ENCODE measurements at places on chromosomes 5 and 9.

DNA sequence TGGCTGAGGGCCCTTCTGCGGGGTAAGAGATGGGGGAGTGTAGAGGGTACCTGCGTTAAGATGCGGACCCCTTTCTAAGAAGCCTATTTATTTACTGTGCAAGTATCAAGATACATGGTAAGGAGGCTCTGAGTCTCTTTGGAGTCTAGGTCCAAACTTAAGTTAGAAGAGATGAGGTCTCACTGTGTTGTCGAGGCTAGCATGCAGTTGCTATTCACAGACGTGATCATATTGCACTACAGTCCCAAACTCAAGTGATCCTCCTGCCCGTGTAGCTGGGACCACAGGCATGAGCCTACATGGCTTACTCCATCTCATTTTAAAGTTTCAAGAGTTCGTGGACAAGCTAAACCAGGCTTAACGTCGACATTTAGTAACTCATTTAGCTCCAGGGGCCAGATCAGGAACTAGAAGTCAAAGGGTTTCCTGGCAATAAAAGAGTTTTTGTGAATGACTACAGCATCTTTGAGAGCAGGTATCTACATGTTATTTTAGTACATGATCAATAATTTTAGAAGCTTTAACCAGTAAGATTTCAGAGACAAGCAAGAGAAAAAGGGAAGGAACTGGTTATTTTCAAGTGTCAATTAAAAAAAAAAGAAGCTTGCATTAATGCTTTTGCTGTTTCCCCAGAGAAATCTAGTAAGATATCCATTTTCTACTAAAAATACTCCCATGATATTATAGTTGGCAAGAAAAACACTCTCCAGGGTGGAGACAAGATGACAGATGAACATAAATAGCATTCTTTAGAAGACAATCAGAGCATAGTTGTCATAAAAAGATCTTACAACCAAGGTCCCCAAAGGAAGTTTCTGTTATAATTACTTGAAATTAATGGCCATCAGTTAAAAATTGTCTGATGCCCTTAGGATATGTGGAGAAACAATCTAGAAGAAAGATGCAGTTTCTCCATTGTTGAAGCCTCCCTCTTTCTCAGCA lies 141.3 kb downstream of the SCAMP1 start:
- no peak for DNase-seq

DNA sequence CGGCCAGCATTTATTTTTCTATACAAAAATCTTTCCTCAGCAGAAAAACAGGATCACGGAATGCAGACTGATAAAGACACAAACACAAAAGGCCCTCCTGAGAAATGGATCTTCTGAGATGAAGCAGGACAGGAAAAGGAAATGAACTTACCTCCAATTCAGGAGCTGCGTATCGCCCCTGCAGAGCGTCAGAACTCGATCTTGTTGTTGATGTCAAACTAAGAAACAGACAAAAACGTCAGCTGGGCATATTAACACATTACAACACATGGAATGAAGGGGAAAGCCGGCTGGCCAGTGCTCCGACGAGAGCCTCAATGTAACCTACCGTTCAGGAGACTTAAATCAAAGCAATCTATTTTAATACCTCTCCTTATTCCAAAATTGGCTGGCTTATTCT lies 105.1 kb downstream of the SERINC5 start:
- no peak for DNase-seq

DNA sequence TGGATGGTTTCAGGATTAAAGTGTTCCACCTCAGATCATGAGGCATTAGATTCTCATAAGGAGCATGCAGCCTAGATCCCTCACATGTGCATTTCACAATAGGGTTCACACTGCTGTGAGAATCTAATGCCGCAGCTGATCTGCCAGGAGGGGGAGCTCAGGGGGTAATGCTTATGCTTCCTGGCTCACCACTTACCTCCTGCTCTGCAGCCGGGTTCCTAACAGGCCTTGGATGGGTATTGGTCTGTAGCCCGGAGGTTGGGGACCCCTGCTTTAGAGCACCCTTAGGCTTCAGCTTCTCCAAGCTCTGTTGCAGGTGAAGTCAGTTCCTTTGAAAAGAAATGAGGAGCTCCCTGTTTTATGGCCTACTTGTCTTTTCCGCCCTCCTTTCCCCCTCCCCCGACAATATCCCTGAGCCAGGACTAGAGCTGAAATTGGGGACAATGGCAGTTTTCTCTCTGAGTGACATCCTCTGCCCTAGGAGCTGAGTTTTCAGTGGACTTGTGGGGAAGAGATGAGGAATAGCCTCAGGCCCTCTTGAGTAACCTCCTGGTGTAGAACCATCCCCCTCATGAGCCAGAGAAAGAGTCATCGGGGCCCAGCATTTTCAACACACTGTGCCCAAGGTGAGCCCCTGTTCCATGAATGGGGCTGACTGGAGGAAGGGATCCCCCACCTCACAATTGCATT lies 16.2 kb upstream of the MAT2B start:
- no peak for DNase-seq

DNA sequence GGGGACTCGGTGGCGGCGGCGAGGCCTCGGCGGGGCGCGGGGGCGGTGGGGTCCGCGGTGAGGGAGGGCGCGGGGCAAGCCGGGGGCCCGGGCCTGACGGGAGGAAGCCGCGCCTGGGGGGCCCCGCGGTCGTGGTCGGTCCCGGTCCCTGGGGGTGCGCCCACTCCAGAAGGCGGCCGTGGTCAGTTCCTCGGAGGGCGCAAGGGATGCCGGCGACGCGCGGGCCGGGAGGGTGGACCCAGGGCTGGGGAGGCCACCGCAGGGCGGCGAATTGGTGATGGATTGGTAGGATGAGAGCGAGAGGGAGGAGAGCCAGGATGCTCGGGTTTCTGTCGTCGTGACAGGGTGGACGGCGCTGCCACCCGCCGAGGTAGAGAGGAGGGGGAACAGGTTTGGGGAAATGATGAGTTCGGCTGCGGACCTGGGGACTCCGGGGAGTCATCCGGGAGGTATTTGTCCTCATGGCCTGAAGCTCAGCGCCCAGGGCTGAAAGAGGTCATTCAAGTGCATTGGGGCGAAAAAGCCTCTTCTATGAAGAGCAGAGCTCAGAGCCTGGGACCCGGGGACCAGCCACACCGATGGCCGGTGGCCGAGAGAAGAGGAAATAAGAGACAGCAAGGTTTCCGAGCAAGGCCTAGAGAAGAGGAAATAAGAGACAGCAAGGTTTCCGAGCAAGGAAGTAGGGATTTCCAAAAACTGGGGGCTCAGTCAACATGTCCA lies 557 bp downstream of the GNG10 start:
- peak; percentile 31 for DNase-seq

DNA sequence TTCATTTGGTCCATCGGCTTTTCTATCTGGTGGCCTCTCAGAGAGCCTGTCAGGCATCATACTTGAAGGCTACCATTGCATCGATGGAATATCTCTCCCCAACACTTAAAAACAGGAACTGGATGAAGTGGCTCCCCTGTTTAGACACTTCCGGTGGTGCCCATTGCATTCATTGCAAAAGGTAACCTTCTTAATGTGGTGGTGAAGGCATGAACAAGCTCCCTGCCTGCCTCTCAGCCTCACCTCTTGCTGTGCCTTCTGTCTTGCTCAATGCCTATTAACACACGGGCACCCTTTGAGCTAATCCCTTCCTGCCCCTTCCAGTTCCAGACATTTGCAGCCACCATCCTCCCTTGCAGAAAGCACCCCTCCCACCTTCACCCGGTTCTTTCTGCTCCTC lies 233.1 kb upstream of the MSX2 start:
- no peak for DNase-seq

GRCh38 chr9:2291980-2292704 lies 277.0 kb downstream of the SMARCA2 start:
- peak; percentile 95 for DNase-seq

- DNase-seq, result no peak
Observed at GRCh38 chr5:56166671-56167385, 66.3 kb downstream of the ANKRD55 start.

DNA sequence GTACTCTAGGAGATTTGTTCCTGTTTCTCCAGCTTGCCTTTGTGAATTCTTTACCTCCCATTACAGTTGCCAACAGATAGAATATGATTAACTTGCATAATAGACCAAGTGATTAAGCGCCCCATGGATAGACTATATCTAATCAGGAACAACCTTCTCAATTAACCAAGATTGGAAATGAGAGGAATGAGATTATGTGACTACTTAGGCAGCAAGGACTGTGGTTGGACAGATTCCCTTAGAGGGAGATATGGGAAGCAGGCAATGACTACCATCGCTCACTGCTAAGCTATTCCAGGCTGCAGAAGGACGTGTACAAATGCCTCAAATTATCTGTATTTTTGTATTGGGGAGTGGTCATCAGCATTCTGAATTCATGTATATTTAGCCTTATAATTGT lies 278.1 kb upstream of the DAB2 start:
- DNase-seq, result no peak

DNA sequence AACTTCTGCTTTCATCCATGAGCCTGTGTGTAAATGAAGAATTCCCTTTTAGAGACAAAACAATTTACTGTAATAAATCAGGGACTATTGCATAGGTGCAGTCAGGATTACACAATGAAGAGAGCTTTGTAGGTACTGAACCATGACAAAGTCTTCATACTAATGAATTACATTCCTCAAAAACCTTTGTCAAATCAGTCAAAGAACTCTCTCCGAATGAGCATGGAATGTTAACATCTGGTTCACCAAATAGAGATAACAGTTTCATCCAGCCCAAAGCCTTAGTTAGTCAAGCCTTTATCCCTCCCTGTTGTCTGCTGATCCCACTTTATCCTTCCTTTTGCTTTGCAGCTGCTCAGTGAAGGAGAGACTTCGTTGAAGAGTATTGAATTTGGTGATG lies 62.9 kb upstream of the DMRTA1 start:
- DNase-seq, result no peak

DNA sequence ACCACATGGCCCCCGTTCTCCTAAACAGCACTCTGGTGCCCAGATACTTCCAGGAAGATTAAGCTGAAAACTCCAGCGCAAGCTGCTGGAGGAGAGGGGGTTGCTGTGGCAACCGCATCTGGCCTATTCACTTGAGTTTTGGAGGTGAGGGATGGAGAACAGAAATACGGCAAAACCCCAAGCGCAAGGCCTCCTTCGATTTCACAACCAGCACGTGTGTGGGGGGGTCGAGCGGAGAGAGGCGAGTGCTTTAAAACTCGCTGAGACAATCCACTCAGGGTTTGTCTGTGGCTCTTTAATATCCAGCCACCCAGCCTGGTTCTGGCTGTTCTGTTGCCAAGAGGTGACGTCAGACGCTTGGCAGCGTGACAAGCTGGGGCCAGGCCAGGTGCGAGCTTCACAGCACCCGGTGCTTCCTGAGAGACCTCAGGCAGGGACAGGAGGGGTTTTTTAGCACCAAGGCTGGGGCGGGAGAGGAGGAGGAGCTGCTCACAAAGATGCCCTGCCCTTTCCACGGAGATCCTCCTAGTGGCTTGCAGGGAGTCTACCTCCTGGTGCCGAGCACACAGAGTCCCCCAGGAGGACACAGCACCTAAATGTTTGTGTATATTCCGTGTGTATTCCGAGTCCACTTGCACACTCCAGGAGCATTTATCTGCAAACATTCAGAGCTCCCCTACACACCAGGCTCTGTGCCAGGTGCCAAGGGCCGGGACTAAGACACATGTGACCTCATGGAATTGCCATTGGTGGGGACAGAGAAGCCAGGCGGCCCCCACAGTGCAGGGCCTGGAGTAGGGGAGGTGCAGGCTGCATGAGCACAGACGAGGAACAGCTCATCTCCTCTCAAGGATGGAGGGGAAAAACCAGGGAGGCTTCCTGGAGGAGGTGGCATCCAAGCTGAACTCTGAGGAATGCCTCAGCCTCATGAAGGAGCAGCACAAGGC lies 194.6 kb downstream of the OLFM1 start:
- DNase-seq, result peak; percentile 91

GRCh38 chr5:127899214-127899610 lies 184.4 kb upstream of the SLC12A2 start:
- no peak for DNase-seq

DNA sequence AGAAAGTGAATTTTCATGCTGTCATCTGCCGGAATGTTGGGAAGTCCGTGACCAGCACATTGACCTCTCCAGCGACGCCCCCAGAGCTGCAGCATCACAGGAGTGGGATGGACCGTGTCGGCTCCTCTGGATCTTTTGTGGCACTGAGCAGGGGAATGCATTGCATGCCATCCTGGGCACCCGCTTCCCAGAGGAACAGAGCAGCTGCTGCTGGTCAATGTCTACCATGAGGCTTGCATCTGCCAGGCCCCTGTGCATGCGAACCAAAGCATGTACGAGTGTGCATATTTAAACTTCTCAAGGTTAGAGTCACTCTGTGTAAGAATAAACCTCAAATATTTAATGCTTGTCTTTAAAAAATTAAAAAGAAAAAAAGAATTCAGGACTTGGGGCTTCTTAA lies 414.8 kb downstream of the GADD45G start:
- no peak for DNase-seq

DNA sequence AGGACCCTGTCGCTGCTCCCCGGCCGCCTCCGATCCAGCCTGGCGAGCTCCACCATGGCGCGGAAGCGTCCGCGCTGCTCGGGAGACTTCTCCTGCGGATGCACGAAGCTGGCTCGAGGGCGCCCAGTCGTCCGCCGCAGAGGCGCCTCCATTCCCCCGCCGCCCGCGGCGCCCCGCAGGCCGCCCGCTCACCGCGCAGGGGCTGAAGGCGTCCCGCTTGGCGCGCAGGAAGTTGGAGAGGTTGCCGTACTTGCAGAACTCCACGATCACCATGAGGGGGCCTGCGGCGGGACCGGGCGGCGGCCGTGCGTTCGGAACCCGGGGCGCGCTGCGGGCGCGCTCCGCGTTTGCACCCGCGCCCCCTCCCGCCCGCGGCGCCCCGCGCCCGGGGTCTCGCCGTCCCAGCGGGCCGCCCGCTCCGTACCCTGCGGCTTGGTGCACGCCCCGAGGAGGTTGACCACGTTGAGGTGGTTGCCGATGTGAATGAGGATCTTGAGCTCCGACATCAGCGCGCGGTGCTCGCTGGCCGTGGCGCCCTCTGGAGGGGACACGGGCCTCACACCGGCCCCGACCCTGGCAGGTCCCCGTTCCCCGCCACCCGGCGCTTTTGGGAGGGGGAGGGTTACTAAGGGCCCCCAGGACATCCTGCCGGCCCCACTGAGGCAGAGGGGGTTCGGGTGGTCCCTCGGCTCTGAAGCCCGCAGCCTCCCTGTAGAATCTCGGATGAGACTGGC lies 27.7 kb upstream of the SCGB3A1 start:
- no peak for DNase-seq

DNA sequence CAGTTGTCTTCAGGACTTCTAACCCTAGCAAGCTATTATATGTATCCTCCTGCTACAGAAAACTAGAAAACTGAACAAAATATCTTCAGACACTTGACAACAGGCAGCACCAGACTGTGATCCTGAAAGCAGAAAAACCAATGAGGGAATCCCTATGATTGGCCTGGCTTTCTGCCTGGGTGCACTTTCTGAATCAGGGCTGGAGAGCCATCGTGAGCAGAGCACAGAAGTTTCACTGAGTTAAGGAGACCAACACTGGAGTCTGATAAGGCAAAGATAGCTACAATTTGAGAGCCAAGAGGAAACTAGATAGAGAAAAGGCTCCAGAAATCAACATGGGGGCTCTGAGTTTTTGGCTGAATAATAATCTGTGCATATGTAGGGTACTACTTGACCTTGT lies 106.5 kb downstream of the FANCC start:
- no peak for DNase-seq

DNA sequence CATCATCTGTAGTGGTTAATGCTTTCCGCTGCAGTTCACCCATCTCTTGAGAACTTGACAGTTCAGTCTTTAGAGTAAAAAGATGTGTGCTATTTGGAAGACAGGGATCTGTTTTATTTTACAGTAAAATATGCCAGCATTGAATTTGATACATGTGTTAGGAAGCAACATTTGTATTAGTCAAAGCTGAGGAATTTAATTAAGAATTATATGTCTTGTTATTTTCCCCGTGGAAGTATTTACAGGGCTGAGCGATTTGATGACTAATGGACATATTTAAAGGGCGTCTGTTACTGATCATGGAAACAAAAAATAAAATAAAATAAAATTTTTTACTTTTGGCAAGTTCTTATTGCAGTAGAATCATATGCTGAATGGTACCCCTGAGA lies 101.3 kb downstream of the PAM start:
- DNase-seq, result no peak
